ENCODE measurements at places on chromosomes 3 and 15.

GRCh38 chr3:101300073-101300472, 20.3 kb downstream of the IMPG2 start:
- no peak for DNase-seq
- H3K27me3 ChIP-seq: no peaks in the 10 kb centered on the region
- H3K4me1 ChIP-seq: no peaks in the 10 kb centered on the region

- H3K27me3 ChIP-seq: no peaks in the 10 kb centered on the region
- H3K4me1 ChIP-seq: no peaks in the 10 kb centered on the region
- no peaks in the 10 kb centered on the region for H3K36me3 ChIP-seq
- no peak for DNase-seq
- no peak overlapping the region for H3K27ac ChIP-seq
- no peak overlapping the region for H3K4me3 ChIP-seq
Observed at GRCh38 chr15:37981775-37982174, 47.3 kb downstream of the TMCO5A start.

DNA sequence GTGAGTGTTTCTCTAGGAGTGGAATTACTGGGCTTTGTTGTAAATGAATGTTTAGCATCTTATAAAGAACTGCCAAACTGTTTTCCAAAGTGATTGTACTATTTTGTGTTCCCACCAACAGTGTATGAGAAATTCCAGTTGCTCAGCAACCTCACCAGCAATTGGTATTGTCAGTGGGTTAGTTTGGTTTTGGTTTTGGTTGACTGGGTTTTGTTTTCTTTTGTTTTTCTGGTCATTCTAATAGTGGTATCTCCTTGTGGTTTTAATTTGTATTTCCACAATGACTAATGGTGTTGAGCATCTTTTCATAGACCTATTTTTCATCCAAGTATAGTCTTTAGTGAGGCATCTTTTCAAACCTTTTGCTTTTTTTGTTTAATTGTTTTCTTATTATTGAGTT, 27.1 kb downstream of the FILIP1L start:
- H3K27ac ChIP-seq: no peak overlapping the region
- H3K27me3 ChIP-seq: no peaks in the 10 kb centered on the region
- no peak overlapping the region for H3K4me3 ChIP-seq
- no peak for DNase-seq
- H3K36me3 ChIP-seq: no peaks in the 10 kb centered on the region
- H3K4me1 ChIP-seq: no peaks in the 10 kb centered on the region

GRCh38 chr15:67783303-67783702, 42.0 kb upstream of the SKOR1 start:
- peaks cover 13% of the 10 kb centered on the region for H3K4me1 ChIP-seq
- no peaks in the 10 kb centered on the region for H3K27me3 ChIP-seq
- no peaks in the 10 kb centered on the region for H3K36me3 ChIP-seq
- peak; percentile 78 for DNase-seq
- H3K27ac ChIP-seq: peak overlapping the region; percentile 53

DNA sequence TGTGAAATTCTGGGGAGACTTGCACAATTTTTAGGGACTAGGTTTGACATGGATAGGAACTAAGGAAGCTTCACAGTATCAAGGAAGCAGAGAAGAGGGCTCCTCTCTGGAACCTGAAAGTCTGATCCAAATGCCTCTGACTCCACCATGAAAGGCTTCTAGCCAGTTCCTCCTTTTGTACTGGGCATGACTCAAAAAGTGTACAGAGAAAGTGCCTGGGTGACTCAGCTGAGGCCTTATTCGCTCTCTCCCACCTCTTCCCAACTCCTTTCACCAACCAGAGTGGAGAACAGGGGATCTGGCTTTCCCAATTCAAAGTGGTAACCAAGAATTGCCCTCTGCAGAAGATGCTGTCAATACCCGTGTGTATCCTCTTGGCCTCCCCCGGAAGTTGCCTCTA, 342.9 kb upstream of the PROK2 start:
- no peak overlapping the region for H3K4me3 ChIP-seq
- no peak overlapping the region for H3K27ac ChIP-seq
- H3K36me3 ChIP-seq: no peaks in the 10 kb centered on the region
- no peak for DNase-seq
- H3K4me1 ChIP-seq: no peaks in the 10 kb centered on the region

- H3K36me3 ChIP-seq: no peaks in the 10 kb centered on the region
- no peak overlapping the region for H3K27ac ChIP-seq
- H3K4me3 ChIP-seq: no peak overlapping the region
- no peaks in the 10 kb centered on the region for H3K27me3 ChIP-seq
Observed at GRCh38 chr3:30600572-30600971, 5.8 kb upstream of the TGFBR2 start.

- DNase-seq: no peak
- no peaks in the 10 kb centered on the region for H3K36me3 ChIP-seq
- H3K27ac ChIP-seq: no peak overlapping the region
- no peak overlapping the region for H3K4me3 ChIP-seq
- no peaks in the 10 kb centered on the region for H3K27me3 ChIP-seq
- H3K4me1 ChIP-seq: no peaks in the 10 kb centered on the region
Observed at GRCh38 chr3:42852441-42852840, 23.2 kb downstream of the CYP8B1 start.
